ENCODE measurements at places on chromosomes 2 and 18. TPM values are rescaled to one million over a fixed set of nuclear protein-coding genes. Genes with fewer than 3 reads are reported as not detected.

- DNase-seq: no peak
These were observed 2.7 kb upstream of the WNT6 start for GRCh38 chr2:218856896-218857243.

GRCh38 chr2:42954227-42954962 lies 162.0 kb upstream of the HAAO start:
- DNase-seq: no peak

GRCh38 chr2:64402876-64403275 lies 51.1 kb upstream of the LGALSL start:
- no peak for DNase-seq

GRCh38 chr2:61367177-61367576 lies 103.7 kb downstream of the USP34 start:
- DNase-seq: no peak

VWC2L gene
- not detected for total RNA-seq

GRCh38 chr18:68724021-68724420 lies 9.1 kb upstream of the TMX3 start:
- DNase-seq: no peak

DNA sequence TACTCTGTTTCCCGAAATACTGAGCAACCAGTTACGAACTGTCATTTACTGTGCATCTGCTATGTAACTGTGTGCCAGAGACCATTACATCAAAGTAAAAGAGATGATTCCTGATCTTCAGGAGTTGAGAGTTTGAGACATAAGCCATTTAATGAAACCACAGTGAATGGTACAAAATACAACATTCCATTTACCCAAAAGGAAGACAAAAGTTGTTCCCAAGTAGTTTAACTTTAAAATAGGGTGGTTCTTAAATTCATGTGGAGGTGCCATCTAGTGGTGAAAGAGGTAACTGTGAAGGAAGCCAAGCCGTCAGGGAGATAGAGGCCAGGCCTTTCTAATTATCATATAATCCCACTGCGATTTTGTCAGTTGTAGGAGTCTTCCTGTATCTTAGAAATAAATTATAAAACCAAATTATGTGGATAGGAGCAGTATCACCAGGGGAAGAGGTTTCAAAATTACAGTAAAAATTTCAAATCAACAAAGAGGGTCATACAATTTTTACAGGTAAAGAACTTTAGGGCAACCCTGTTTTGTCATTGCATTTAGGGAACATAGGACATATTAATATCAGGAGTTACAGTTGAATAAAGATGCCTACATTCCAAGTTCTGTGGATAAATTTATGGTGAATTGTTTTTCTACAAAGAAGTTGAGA lies 67.7 kb downstream of the EPAS1 start:
- peak; percentile 35 for DNase-seq

DNA sequence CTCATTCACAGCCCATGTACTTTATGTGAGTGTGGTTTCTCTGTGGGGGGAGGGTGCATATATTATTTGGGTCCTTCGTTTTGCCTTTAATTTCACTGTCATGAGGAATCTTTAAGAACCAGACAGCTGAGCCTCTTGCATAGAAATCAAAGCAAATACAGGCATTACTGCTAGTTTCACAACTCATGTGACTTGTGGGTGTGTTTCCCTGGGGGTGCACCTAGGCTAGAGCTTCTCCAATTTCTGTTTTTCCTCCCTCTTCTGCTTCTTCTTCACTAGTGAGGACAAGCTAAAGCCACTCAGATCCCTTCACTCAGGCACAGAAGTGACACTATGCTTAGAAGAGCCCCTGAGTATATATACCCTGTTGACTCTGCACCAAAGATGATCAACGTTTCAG lies 131.4 kb downstream of the ACOXL start:
- DNase-seq: no peak

GRCh38 chr2:210262036-210262435 lies 36.8 kb upstream of the ACADL start:
- no peak for DNase-seq

TUBA3E gene
- not detected for total RNA-seq

DNA sequence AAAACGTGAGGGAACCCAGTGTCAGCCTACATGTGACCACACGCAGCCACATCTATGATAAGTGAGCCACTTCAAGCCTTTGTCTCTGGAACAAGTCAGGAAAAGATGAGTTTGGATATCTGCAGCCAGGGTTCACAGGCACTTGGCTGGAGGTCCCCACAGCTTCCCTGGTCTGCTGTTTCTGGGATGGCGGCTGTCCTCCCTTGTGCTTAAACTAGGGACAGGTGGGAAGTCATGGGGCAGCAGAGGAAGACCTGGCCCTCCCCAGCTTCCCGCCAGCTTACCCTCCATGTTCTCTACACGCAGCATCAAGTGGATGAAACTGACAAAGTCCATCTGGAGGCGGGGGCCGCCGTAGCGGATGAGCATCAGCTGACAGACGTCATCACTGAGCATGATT lies 38.5 kb upstream of the GALNT14 start:
- DNase-seq: no peak

DNA sequence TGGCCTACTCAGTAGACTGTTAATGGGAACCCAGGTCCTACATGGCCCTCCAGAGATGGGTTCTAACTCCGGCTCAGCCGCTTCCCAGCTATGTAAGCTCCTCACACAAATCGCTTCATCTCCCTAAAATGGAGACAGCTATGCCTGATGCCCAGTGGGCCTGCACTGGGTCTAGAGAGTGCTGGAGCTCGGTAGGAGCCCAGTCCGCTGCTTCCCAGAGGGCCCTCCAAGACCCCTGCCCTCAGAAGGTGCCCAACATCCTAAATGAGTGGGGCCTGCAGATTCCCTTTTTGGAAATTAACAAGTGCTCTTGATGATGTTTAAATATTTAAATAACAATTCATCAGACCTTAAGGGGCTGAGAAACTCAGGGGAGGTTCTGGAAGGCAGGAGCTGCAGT lies 47.1 kb downstream of the HS1BP3 start:
- no peak for DNase-seq

- DNase-seq: no peak
These were observed 110.8 kb downstream of the ZNF516 start for GRCh38 chr18:76384114-76384790.

GRCh38 chr2:10900216-10901109 lies 11.3 kb upstream of the KCNF1 start:
- peak; percentile 56 for DNase-seq

DNA sequence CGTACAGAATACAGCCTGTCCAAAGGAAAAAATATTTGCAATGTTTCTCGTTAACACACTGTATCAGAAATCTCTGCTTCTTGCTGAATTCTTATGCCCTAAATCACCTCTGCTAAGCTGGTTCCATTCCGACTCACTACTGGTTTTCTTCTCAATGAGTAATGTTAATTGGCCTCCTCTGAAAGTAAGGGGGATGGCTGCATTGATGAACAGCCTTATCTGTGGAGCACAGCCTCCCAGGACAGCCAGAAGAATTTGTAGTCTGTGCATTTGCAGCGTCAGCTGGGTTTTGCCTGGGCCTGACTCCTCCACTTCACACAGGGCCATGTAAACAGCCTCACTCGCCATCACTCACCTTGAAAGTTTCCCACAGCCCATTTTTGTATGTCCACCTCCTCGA lies 127.7 kb downstream of the RNF152 start:
- DNase-seq: no peak

- no peak for DNase-seq
These were observed 23.9 kb downstream of the SPTBN1 start for GRCh38 chr2:54480025-54480424.
